ENCODE measurements at places on chromosomes 3 and 15.

DNA sequence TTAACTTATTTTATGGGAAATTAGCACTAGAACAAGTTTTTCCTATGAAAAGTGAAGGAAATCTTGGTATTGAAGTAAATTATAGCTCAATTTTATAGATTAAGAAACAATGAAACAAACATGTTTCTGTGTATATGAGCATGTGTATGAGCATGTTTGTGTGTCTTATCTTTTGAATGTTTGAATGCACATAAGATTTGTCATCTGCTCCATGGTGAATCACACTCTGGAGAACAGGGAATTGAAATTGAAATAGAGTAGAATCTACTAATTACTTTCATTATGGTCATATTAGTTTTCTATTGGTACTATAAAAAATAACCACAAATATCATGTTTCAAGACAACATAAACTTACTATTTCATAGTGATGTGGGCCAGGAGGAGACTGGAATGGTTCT, 646.6 kb downstream of the OTOL1 start:
- no peak for DNase-seq

- DNase-seq = peak; percentile 98
Measured at GRCh38 chr3:14143271-14144225, 18.7 kb downstream of the TMEM43 start.

DNA sequence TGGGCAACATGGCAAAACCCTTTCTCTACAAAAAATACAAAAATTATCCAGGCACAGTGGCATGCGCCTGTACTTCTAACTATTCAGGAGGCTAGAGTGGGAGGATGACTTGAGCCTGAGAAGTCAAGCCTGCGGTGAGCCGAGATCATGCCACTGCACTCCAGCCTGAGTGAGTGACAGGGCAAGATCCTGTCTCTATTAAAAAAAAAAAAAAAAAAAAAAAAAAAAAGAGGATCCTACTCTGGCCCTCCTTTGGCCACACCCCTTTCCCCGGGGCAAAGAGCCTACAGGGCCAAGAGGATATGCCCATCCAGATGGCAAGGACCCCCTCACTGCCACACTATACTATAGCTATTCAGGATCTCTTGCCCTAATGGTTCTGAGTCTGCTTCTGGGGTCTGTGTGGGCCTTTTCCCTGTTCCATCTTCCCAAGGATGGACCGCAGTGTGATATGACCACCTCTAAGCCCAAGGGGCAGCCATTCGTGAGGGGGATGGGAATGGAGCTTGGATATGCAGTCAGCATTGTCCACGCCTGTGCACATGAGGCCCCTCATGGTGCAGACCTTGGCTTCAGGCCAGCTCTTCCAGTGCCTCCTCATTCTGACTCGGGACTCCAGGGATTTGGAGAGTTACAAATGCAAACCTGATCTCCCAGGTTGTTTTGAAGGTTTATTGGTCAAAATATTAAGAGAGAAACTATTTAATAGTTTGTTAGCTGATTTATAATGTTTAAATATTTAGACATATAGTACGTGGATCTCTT, 7.3 kb downstream of the TYRO3 start:
- DNase-seq = no peak

- DNase-seq = no peak
Measured at GRCh38 chr3:172915911-172916514, 165.5 kb downstream of the ECT2 start.

- DNase-seq = no peak
Measured at GRCh38 chr3:121970047-121970446, 52.0 kb downstream of the ILDR1 start.

GRCh38 chr3:124142389-124142970, 150.6 kb upstream of the ROPN1 start:
- DNase-seq = no peak

- DNase-seq = no peak
Measured at GRCh38 chr15:74349241-74349778, 18.1 kb downstream of the CYP11A1 start.

DNA sequence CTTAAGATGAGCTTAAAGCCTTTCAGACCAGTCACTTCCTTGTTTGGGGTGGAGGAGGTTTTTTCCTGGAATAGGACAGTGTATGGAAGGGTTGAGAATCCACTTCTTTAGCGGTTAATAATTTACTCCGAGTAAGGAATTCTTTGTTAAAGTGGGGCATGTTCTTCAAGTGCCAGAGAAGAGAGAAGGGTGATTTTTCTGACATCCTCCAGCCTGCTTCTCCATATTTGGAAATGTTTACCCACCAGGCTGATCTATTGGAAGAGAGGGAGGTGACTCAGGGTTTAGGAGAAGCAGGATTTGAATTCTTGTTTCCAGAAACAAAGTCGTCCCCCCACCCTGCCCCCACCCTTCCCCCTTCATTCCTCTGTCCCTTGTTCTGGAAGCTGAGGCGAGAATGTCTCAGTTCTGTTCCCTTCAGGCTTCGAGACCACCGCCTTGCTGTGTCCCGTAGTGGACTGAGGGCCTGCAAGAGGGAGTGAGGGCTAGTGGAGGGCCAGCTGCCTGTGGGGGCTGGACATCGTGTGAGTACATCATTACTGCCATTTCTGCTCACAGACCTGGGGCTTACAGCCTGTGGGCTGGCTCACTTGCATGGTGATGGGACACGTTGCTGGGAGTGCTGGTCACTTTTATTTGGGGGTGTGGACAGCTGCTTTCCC, 58.5 kb downstream of the LPP start:
- peak; percentile 79 for DNase-seq

GRCh38 chr3:193710286-193711165, 117.5 kb downstream of the OPA1 start:
- DNase-seq = no peak

DNA sequence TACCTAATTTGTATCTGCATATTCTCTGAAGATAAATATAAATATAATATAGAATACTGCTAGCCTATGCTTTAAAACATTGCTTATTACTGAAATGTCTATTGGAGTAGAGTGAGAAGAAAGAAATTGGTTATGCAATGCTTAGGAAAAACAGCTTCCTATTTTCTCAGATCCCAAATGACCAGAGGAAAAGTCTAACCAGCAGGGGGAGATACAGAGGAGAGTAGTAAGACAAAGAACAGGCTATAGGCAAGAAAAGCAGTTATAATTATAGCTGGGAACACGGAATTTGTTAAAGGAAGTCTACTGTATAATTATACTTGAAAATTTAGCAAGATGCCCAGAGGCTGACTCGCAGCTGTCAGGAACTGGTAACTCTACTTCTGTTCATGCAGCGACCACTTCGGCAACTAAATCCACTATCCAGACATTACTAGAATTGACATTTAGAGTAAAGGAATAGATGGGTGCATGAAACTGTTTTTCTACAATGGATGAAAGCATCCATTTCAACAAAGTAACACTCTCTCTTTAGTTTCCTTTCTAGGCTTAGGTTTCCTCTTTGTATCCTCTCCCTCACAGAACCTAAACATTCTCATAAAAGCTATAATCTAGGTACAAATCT, 97.2 kb downstream of the TBC1D5 start:
- peak; percentile 76 for DNase-seq

DNA sequence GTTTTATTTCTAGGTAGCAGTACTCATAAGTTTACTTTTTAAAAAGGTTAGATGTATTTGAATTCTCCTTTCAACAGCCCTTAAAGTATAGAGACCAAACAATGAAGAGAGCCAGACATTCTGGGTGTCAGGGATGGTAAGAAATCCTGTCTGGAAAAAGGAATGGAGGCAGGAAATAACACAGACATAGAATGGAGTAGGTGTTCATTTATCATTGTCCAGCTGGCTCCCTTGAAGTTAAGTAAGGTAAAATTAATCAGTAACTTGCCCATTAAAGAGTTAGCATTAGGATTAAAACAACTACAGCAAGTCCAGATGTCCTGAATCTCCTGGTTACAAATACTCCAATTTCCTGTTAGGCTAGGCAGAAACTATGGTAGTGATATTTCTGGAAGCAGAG, 13.5 kb upstream of the SUCNR1 start:
- DNase-seq = no peak

DNA sequence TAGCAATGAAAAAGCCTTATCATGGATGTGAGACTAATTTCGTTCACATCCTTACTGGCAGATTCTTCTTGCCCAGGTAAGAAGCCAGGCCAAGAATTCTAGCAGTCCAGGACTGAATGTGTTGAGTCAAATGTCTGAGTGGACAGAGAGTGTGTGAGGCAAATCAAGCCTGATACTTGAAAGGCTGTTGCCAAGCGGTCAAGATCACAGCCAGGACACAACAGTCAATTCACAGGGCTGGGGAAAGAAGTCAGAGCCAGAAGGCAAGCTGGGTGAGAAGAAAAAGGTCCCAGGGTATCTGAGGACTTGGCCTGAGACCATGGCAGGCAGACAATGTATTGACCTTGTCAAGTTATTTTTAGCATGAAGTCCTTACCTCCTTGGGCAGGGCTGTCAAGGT, 301.3 kb downstream of the ZNF385D start:
- DNase-seq = no peak

GRCh38 chr3:150681057-150681456, 22.7 kb downstream of the ERICH6 start:
- no peak for DNase-seq

- DNase-seq = peak; percentile 29
Measured at GRCh38 chr3:136149667-136150066, 46.5 kb downstream of the MSL2 start.

DNA sequence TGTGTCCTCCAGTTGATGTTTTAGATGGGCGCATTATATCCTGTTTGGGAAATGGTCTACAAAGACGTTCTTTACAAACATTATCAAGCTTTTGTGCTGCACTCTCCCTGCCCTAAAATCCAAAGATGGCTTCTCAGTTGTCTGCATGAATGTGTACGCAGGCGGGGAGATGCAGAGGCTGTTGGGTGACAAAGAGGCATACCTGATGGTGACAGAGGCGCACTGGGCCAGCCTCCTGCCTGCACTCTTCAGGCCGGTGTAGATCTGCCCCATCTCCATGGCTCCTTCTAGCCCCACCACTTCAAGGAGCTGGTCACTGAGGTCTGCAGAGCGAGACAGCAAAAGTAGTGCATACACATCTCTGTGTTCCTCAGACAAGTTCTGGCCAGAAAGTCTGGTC, 55.8 kb upstream of the ETV5 start:
- DNase-seq = no peak

DNA sequence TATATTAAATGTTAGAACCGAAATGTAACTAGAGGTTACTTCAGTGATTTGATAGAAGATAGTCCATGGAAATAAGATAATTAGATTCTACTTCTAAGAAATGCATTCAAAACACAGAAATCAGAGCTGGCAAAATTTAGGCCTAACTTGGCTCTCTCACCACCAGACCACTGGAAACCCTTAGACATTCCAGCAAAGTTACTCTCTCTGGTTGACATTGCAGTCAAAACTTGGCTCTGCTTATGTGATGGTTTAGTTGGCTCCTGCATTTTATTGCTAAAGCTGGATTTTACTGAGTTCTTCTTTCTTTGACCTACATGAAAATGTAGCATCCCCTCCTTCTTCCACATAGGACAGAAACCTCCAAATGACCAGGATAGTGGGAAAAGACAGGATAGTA, 35.4 kb upstream of the CBLB start:
- DNase-seq = peak; percentile 58

- no peak for DNase-seq
Measured at GRCh38 chr3:187228740-187229139, 31.5 kb downstream of the RTP1 start.

GRCh38 chr3:79097964-79098660, 669.7 kb downstream of the ROBO1 start:
- peak; percentile 4 for DNase-seq

DNA sequence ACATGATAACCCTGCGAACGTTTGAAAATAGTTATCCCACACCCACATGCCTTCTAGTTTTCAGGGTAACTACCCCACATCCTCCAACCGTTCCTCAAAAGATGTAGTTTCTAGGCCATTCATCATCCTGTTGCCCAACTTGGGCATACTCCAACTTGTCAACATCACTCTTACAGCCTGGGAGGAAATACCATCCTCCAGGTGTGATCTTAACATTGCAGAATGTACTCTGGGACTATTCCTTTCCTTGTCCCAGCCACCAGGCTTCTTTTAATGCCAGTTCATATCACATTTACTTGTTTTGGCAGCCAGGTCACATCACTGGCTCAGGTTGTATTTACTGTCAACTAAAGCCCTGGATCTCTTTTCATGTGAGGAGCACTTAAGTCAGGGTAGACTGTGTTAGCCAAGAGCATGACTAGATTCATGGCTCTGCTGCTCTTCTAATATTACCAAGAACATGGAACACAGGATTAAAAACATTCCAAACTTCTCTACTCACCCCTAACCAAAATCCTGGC, 4.0 kb upstream of the DENND6A start:
- DNase-seq = peak; percentile 57

- DNase-seq = no peak
Measured at GRCh38 chr3:46990573-46991374, 11.3 kb downstream of the NBEAL2 start.

GRCh38 chr3:48305396-48305795, 28.1 kb downstream of the SPINK8 start:
- no peak for DNase-seq

- peak; percentile 89 for DNase-seq
Measured at GRCh38 chr3:178036451-178037144, 499.6 kb upstream of the KCNMB2 start.

- no peak for DNase-seq
Measured at GRCh38 chr3:65534805-65535204, 503.9 kb downstream of the MAGI1 start.

- peak; percentile 100 for DNase-seq
Measured at GRCh38 chr15:92803852-92804609, 96.1 kb upstream of the CHD2 start.

DNA sequence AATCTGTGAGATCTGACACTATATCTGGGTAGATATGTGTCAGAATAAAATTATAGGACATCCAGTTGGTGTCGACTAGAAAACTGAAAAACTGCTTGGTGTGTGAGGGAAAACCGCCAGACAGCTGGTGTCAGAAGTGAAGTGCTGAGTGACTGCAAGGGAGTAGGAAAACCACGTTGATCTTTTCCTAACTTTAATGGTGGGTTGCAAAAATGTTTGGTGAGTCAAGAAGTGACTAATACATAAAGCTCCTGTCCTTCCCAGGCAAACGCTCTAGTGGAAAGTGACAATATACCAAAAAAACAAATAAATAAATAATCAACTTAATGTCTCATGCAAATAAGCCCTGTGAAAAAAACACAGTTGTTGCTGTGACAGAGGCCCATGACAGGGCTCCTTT, 7.3 kb upstream of the CD96 start:
- DNase-seq = peak; percentile 47

GRCh38 chr15:100284701-100285100, 57.1 kb downstream of the ADAMTS17 start:
- DNase-seq = no peak

- DNase-seq = peak; percentile 18
Measured at GRCh38 chr3:29649815-29650547, 369.1 kb downstream of the RBMS3 start.

GRCh38 chr15:85336880-85337279, 43.5 kb upstream of the AKAP13 start:
- no peak for DNase-seq

Data from AG10803 (cell line).